ENCODE measurements at places on chromosomes 1 and 21.

GRCh38 chr1:48115835-48116234, 106.7 kb upstream of the SLC5A9 start:
- DNase-seq, result no peak

GRCh38 chr1:111179968-111180533, 20.4 kb downstream of the DENND2D start:
- DNase-seq, result no peak

DNA sequence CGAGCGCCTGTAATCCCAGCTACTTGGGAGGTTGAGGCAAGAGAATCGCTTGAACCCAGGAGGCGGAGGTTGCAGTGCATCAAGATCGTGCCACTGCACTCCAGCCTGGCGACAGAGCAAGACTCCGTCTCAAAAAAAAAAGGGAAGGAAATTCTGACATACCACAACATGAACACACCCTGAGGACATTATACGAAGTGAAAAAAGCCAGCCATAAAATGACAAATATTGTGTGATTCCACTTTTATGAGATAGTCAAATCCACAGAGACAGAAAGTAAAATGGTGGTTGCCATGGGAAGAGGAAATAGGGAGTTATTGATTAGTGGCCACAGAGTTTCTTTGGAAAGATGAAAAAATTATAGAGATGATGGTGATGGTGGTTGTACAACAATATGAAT, 41.7 kb downstream of the EVI5 start:
- peak; percentile 11 for DNase-seq

GRCh38 chr1:17004466-17005364, 7.0 kb downstream of the ATP13A2 start:
- no peak for DNase-seq

- DNase-seq, result no peak
Measured at GRCh38 chr1:2848006-2848670, 46.6 kb upstream of the TTC34 start.

DNA sequence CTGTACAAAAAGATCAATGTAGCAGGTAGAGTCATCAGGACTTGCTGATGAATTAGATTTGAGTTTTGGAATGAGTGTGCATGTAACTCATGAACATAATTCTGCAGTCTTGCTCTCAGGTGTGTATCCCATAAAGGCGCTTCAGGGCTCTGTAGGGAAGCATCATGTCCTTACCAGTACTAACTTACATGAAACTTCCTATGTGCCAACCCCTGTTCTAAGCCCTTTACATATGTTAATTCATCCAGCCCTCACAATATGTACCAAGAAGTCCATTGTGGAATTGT, 2.1 kb upstream of the FCRLB start:
- DNase-seq, result no peak

All from suppressor macrophage treated with lipopolysaccharide for 1 hour (primary cell).